ENCODE measurements at places on chromosomes 12 and 14.

DNA sequence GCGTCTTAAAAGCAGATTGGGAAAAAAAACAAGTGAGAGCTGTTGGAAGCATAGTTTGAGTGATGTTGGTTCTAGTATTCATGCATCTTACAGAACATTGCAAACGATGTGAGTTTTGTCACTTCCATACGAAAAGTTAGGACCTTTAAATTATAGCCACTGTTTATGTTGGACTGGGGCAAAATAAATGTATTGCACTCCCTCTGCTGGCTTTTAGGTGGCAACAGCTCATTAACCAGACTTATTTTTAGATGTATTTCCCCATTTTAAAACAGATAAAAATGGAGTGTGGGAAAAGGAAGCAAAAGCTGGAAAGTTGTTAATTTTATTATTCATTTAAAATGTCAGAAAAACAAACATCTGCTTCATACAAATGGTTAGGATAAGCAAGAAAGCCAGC lies 111.9 kb downstream of the LGR5 start:
- peak; percentile 8 for DNase-seq

- no peak for DNase-seq
These were observed 2.6 kb upstream of the WNK1 start for GRCh38 chr12:749751-750270.

DNA sequence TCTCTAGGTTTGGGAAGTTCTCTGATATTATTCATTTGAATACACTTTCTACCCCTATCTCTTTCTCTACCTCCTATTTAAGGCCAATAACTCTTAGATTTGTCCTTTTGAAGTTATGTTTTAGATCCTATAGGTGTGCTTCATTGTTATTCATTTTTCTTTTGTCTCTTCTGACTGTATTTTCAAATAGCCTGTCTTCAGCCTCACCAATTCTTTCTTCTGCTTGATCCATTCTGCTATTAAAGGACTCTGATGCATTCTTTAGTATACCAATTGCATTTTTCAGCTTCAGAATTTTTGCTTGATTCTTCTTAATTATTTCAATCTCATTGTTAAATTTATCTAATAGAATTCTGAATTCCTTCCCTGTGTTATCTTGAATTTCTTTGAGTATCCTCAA lies 199.2 kb downstream of the CRADD start:
- no peak for DNase-seq

GRCh38 chr14:81400852-81401251 lies 728 bp upstream of the STON2 start:
- DNase-seq = peak; percentile 22

DNA sequence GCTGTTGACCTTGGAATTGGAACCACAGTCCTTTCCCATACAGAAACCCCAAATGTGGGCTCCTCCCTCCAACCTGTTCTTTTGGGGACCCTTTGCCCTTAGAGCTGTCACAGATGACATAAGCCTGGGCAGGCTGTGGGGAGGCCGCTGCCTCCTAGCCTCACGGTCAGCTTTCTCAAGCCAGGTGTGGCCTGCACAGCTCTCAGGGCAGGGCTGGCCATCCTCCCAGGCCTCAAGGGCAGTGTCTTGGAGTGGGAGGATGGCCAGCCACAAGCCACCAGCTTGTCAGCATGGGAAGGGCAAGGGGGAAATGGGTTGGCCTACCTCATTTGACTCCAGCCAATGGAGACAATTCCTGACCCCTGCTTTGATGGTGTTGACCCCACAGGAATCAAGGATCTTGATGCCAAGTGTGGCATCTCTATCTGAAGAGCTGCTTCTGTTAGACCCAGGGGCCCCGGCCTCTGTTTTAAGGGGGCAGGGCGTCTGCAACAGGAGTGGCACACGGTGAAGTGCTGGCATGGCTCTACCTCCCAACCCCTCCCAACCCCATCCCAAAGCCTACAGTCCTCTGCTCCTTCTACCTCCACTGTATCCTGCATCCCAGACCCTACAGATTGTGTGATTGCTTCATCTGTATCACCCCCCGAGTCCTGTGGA lies 11.5 kb downstream of the CBLN3 start:
- no peak for DNase-seq

GRCh38 chr14:34356264-34356654 lies 105.8 kb downstream of the SPTSSA start:
- no peak for DNase-seq

- DNase-seq = no peak
These were observed 16.6 kb downstream of the CIPC start for GRCh38 chr14:77114609-77115008.

- DNase-seq = no peak
These were observed 134.1 kb downstream of the SLC41A2 start for GRCh38 chr12:104823985-104824461.

GRCh38 chr14:39454906-39455539 lies 22.8 kb upstream of the FBXO33 start:
- DNase-seq = no peak

DNA sequence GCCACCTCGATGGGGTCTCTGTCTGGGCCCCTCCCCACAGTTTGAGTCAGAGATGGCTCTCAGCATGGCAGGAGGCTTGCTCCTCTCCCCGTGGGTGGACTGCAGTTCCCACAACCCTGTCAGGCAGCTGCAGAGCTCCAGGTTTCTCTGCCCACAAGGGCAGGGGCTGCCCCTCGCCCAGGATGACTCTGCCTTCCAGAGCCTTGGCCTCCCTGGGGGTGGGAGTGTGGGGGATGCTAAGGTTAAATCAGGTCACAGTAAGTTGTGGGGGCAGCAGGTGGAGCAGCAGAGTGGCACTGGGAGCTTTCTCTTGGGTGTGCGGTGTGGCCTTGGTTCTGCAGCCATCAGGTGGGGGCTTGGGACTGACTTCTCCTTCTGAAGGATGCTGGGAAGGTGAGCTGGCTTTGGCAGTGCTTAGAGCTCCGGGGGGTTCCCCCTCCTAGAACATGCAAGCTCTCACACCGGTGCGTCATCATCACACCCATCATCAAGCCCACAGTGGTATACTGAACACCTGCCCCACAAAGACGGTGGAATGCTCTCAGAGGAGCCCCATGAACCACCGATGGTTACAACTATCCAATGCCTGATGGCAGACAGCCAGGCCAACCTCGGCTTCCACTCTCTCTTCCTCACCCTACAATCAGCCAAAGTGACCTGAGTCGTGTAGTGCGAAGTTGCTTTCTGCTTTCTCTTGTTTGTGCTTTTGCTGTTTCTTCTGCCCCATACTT lies 39.7 kb downstream of the ERH start:
- no peak for DNase-seq

- no peak for DNase-seq
These were observed 46.8 kb upstream of the MEG3 start for GRCh38 chr14:100778951-100779690.

GRCh38 chr12:12799163-12799920 lies 13.8 kb upstream of the DDX47 start:
- DNase-seq = no peak

DNA sequence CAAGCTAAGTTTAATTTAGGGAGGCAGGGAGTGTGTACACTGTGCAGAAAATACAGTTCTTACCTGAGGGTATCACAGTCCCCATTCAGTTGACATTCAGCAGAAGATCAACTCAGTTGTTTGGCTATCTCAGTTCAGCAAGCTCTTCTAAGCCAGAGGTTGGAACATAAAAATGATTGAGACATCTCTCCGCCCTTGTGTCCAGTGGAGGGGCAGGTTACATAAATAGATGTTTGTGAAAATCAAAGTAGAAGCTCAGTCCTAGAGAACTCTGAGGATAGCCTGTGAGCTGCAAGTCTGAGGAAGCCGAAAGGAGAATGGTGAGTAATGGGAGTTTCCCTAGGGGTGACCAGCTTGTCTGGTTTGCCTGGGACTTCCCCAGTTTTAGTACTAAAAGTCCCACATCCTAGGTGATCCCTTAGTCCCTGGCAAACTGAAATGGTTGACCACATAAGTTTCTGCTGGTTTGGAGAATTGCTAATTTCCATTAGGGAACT lies 251.4 kb upstream of the ATP2B1 start:
- DNase-seq = no peak

- DNase-seq = no peak
These were observed 10.8 kb downstream of the RTRAF start for GRCh38 chr14:52000019-52000582.

- no peak for DNase-seq
These were observed 30.3 kb upstream of the PELI2 start for GRCh38 chr14:56087671-56088471.

DNA sequence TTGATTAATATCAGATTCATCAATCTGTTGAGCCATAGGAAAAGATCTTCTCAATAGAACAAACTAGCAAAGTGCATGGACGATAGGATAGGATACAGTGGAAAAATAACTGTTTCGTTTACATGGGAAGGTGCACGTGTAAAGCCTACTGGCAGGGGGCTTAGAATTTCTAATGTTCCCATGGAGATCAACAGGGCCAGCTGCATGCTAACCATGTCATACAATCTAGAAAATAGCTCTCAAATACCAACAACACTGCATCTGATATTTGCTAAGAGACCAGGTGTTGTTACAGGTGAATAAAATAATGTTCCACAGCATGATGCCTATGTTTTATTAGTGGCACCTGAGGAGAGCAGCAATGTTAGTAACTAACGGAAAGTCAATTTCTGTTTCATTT lies 72.5 kb downstream of the ACSS3 start:
- DNase-seq = peak; percentile 94

GRCh38 chr14:70704960-70705359 lies 63.2 kb downstream of the TTC9 start:
- no peak for DNase-seq

DNA sequence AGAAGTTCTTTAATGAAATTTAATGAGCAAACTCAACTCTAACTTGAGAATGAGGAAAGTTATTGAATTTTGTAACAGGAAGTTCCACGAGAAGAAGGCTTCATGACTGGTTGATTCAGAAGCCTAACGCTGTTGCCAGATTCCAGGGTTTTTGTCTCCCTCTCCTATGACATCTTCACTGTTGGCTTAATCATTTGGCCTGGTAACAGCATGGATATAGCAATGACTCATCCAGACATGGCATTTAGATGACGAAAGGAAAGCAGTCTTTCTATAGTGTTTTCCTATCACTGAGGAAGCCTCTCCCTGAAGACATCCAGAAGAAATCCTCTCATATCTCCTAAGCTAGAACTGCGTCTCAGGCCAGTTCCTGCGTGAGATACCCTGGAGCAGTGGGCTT lies 9.4 kb upstream of the KCNA1 start:
- no peak for DNase-seq

DNA sequence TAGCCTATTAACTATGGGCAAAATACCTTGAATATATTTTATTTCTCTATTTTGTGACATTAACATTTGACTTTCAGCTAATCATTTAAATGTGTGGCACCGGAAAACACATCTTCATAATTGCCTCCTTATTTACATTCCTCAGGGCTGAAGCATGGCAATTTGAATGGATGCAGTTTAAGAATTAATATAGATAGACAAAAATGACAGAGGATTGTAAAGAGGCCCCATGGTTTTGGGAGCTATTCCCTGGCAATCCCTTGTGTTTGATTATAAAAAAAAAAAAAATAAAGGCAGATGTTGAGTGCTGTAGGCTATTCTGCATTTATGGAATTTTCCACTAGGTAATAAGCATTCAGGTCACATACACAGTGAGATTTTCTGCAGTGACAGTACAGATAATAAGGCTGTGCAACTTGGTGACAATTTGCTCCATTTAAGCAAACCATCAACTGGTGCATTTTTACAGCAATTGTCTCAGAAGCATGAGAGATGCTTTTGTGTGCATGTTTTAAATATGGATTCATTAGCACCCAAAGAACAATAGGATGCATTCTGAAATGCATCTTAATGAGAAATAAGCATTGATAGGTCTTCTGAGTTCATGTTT lies 123.2 kb upstream of the SLC38A4 start:
- no peak for DNase-seq

DNA sequence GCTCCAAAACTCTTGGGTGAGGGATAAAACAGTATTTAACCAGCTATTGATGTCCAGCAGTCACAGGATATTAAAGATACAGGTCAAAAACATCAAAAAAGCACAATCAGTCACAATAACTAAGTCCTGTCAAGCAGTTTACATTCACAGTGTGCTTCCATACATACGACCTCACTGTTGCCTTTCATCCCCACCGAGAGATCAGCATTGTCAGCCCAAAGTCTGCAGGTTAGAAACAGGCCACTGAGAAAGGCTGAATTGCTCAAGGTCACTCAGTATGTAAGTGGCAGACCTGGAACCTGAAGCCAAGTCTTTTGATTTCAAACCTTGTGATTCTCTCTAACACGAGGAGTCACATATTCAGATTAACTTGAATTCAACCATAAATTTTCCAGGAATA lies 124.9 kb downstream of the GXYLT1 start:
- DNase-seq = no peak

DNA sequence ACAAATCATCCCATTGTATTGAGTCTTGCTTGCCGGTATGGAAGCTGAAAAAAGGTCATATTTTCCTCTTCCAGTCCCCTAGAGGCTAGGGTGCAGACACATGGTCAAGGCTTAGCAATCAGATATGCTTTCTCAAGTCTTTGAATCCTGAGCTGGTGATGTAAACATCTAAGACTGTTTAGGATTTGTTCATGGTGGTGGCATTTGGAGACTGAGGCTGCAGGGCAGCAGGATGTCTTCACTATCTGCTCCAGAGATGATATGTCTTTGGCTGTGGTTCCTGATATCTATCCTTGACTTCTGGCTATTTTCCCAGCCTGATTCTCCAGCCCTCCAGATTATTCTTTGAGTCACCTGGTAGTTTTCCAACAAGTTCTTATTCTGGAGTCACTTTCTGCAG lies 50.5 kb upstream of the DACT1 start:
- DNase-seq = no peak

- no peak for DNase-seq
These were observed 54.6 kb upstream of the ATF7IP start for GRCh38 chr12:14310866-14311265.

GRCh38 chr14:91987192-91987591 lies 39.7 kb upstream of the FBLN5 start:
- DNase-seq = no peak

DNA sequence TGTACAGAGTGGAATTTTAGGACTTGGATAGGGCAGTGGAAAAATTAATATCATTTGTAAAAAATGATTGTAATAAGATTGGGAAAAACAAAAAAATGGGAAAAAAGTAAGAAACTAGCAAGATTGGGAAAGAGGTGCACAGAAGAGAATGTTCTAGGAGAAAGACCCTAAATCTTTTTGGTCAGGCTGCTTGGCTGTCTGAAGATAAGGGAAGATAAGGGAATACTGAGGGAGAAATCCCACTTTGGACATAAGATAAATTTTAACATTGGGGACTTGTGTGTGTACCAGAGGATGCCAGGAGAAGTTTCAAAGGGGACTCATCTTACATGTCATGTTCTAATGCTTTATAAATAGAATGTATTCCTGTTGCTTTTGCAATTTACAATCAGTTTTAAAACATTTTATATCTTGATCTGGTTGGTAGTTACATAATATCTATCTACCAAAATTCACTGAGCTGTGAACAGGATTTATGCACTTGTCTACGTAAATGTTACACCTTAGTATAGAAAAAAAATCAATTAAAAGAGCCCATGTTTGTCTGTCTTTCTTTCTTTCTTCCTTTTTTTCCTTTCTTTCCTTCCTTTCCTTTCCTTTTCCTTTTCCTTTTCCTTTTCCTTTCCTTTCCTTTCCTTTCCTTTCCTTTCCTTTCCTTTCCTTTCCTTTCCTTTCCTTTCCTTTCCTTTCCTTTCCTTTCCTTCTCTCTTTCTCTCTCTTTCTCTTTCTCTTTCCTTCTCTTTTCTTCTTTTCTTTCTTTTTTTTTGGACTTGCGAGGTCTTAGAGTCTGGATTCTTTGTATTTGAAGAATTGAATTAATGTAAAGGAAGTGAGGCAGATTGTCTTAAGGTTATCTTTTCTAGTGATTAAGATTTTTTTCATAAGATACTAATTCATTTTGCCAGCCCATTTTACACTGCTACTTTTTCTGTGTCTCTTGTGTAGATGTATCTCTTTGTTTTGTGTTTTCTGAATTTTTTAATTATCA lies 66.1 kb downstream of the KTN1 start:
- no peak for DNase-seq

- DNase-seq = no peak
These were observed 18.1 kb upstream of the IGF1 start for GRCh38 chr12:102498471-102498870.
